ENCODE measurements at places on chromosomes 1 and 21.

GRCh38 chr1:114024049-114024448 lies 44.8 kb downstream of the OLFML3 start:
- DNase-seq, result no peak

DNA sequence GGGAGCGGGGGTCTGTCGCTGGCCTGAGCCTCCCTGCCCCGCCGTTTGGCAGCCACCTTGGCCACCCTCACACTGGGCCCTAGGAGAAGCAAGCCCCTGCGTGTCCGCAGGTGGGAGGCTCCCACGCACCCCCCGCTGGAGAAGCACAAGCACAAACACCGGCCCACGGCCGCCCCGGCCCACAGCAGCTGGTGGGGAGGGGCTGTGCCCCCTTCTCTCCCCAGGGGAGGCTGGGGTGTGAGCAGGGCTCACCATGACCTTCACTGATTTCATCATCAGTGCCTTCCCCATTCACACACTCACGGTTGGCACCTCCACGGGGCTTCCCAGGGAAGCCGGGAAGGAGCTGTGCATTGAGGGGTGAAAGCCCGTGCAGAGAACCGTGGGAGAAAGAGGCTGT lies 7.9 kb downstream of the AGRN start:
- no peak for DNase-seq

- no peak for DNase-seq
These were observed 212.3 kb downstream of the NCAM2 start for GRCh38 chr21:21210552-21210951.

DNA sequence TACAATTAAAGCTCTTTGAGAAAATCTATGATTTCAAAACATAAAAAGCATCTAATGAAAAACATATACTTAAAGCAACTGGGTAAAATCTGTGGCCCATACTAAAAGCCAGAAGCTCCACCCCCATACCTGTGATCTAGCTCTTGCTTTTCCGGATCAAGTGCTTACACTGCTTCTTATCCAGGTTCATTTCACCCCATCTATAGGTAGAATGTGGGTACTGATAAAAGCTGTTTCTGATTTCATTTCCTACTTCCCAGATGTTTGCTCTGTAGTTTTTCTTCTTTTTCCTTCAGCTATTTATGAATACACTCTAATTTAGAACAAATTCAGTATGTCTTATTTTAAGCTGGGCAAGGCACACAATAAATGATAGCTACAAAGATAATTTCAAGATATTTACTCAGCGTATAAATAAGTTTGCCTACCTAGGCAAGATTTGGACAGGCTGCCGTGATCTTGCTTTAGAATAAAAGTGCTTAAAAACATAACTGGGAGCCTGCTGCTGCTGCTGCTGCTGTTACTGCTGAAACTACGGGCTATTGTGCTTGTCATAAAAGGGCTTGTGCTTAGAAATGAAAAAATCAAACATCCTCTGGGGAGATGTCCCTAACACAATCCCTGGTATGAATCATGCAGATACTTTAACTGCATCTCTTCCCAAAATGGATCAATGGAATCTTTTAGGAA lies 2.1 kb downstream of the SIPA1L2 start:
- peak; percentile 45 for DNase-seq

DNA sequence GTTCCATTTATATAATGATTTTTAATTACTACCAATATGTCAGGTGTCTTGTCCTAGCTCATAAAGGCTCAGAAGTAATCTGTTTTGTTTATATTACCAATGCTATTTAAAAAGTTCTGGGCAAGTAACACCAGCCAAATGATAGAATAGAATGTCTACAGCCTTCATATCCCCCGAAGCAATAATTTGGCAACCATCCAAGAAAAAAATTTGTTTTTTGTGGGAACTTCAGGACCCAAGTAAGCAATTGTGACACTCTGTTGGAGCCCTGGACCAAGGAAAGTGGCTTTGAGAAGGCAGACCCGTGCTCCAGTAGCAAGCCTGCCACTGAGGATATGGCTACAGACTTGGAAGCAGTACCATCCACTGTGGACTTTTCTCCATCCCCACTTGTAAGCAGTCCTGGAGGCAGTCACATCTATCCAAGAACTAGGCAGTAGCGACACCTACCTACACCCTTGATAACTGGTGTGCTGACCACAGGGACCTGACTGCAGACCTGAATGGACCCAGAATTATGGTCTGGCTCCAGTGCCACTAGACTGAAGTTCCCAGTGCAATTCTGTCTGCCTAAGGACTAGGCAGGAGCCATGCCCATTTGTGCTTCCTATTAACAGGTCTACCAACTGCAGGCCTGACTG lies 870.7 kb upstream of the ADGRL2 start:
- DNase-seq, result no peak

GRCh38 chr21:31952828-31953227 lies 80.0 kb downstream of the HUNK start:
- no peak for DNase-seq

DNA sequence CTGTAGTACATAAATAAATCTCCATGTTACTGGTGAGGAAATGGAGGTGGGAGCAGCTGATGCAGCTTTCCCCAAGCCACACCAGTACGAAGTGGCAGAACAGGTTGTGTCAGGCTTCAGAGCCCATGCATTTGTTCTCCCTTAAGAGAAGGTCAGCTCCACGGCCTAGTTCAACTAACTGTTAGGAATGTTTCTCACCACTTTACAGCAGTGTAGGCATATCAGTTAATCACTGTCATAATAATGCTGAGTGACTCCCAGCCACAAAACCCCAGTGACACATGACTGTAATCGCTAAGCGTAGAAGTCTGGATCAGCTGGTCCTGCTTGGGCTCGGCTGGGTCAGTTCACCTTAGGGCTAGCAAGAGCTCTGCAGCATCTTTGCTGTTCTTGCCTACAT lies 90.4 kb downstream of the VPS26C start:
- no peak for DNase-seq

- no peak for DNase-seq
These were observed 793.2 kb downstream of the PLA2G4A start for GRCh38 chr1:187621951-187622350.

GRCh38 chr1:1602968-1603506 lies 3.1 kb upstream of the FNDC10 start:
- DNase-seq, result no peak

DNA sequence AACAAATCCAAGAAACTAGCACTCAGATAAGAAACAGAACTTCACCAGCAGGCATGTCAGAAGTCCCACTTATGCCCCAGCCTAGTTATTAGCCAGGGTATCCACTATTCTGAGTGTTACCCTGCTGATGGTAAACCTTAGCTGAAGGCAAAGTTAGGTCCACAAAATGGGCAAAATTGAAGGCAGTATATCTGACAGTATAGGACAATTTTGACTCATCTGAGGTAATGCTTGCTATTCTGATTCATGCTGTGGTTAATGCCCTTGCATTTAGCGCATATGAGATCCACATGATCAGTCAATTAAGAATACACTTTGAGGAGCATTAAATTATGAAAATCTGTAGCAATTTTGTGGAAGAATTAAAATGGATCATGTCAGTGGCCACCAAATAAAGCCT lies 15.1 kb downstream of the IFI44 start:
- peak; percentile 20 for DNase-seq

DNA sequence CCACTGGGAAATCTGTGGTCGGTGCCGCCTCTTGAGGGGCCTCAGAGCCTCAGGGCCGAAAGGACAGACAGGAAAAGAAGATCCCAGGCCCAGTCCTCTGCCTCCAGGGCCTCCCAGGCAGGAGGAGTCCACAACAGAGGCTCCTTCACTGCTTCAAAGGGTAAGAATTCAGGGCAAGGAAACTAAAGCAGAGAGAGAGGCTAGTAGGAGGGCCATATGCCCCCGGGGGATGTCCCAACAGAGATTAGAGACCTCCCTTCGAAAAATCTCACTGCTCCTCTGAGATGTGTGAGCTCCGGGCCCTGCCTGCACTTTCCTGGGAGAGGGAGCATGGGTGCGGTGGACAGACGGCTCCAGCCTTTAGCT lies 465.9 kb downstream of the NPHP4 start:
- DNase-seq, result no peak

- no peak for DNase-seq
These were observed 187.7 kb upstream of the CACYBP start for GRCh38 chr1:174812016-174812415.

GRCh38 chr21:21018821-21019220 lies 20.6 kb downstream of the NCAM2 start:
- DNase-seq, result no peak

DNA sequence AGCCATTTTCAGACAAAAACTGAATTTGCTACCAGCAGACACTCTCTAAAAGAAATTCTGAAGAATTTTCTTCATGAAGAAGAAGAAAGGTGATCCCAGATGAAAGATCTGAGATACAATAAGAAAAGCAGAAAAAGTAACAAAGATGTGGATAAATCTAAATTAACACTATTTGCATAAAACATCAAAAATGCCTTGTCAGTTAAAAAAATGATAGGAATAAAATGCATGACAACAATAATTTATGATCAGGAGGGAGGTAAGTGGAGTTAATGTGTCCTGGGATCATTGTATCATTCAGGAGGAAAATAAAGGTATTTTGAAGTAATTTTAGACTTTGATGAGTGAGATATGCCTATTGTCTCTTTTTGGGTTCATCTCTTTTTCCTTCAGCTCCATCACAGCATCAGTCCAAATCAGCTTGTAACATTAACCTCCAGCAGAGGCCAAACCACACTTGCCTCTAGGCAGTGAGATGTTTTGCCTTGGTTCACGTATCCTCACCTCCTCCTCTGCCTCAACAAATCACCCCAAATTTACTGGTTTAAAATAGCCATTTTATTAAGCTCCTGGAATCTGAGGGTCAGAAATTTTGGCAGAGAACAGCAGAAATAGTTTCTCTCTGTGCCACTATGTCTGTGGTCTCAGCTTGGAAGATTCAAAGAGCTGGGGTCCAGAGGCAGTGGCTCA lies 76.9 kb upstream of the HIVEP3 start:
- DNase-seq, result no peak

GRCh38 chr21:29737186-29737585 lies 202.6 kb downstream of the GRIK1 start:
- no peak for DNase-seq

DNA sequence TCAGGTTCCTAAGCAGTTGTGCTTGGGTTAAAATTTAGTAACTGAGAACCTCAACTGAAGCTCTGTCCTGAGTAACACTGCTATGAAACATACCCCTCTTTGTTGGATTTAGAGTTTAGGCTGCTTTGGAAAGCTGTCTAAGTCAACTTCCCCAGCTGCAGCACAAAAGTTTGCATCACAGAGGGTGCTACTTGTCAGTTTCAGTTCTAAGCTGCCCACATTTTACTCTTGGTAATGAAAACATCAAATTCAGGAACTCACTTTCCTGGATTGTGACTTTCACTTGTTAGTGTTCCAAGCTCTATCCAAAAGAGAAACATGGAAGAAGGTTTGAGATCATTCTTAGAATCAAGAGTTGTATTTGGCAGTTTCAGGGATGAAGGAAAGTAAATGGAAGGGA lies 191.7 kb upstream of the NFIA start:
- DNase-seq, result no peak

DNA sequence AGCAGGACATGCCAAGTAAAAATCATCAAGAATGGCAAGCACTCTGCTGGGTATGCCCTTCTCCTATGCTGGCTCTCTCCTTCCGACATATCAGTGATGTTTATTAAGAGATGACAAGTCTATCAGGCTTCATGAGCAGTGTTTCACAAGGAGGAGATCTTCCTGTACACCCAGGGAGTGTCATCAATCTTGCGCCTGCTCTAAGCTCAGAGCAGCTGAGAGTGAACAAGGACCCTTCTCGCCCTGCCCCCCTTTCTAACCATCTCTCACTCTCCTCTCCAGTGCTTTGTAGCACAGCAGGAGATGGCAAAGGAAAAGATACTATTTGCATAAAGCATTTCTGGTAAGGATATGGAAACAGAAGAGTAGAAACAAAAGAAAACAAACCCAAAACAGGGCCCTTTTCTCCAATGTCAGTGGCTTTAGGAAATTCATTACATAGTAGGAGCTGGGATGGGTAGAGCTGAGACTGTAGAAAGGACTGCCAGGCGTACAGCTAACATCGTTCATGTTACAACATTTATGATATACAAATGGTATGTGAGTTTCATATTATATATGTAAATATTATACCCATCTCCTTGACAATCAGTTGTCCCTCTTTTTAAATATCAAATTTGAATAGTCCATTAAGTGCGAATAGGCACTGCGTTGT lies 201.7 kb downstream of the NUF2 start:
- DNase-seq, result no peak

DNA sequence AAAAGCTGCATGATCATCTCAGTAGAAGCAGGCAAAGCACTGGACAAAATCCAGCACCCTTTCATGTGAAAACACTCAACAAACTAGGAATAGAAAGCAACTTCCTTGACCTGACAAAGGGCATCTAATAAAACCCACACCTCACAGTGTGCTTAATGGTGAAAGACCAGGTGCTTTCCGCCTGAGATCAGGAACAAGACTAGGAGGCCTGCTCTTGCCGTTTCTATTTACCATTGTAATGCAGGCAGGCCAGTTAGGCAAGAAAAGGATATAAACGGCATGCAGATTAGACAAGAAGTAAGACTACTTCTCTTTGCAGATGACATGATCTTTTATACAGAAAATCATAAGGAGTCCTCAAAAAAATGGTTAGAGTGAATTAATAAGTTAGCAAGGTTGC lies 37.2 kb downstream of the SLC37A1 start:
- DNase-seq, result no peak

DNA sequence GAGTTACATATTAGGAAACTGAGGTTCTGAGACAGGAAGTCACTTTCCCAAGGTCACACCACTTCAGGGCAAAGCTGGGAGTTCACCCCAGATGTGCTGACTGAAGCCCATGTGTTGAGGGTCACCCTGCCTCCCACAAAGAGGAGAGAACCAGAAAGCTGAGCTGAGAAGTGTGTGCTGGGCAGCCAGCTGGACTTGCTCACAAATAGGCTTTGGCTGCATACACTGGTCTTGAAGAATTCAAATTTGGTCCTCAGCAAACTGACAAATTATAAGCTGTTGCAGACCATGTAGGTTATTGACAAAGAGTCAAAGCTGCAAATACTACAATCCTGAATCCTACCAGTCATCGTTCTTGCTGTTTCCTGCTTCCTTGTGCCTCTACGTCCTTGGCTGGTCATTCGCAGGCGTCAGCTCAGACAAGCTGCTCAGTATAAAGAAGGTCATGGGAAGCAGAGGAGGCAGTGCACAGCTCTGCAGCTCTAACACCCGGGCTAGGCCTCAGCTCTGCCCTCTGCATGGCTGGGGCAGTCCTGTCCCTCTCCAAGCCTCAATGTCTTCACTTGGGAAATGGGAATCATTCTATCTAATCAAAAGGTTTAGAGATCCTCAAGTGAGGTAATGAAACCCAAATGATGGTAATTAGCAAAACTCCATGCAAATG lies 40.0 kb downstream of the CDCP2 start:
- DNase-seq, result no peak

DNA sequence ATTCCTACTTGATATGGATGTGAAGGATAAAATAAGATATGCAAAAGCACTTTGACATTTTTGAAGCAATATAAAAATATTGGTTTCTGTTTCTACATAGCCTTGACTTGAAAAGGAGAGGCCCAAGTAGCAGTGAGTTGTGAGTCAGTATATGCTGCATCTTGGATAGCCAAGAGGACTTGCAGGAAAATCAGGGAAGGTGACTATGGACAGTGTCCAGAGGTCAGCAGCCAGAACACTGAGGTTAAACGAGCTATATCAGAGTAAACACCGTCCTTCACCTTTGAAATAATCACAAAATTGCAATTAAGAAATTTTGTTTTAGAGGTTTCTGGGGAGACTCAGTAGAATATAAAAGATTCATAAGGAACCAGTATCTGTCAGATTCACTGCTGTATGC lies 6.6 kb upstream of the AMPD1 start:
- DNase-seq, result no peak

Data from activated CD4-positive, alpha-beta T cell treated with anti-CD3 and anti-CD28 coated beads, Interleukin-2, amount 50 U/mL, for 16 hours (primary cell).